ENCODE measurements at places on chromosomes 5 and 9.

DNA sequence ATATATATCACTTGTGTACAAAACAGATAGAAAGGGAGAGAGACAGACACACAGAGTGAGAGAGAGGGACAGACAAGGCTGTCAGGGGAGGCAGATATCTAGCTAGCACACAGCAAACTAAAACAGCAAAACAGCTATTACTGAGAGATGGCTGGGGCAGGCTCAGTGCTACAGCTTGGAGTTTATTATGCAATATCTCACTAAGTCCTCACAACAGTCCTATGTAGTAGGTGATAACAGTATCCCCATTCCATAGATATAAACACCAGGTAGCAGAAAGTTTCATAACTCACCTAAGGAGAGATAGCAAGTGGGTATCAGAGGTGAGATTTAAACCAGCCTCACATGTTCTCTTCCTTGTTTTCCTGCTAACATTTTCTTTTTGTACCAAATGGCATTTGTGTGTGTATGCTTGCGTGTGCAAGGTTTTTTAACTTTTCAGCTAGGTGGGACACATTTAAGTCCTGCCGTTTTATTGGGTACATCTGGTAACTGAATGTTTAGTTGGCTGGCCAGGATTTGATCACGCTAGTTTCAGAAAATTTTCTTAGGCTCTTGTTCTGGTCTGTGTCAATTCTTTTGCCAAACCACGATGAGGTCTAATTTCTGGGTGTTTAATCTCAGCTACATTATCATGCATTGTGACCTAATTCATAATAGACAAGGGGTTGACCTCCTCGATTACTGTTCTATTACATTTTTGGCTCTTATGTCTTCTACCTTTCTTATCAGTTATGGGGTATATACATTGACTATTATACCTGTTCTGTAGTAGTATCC lies 105.1 kb downstream of the LMNB1 start:
- DNase-seq: no peak

GRCh38 chr5:159104759-159105144 lies 5.0 kb upstream of the EBF1 start:
- DNase-seq: no peak

DNA sequence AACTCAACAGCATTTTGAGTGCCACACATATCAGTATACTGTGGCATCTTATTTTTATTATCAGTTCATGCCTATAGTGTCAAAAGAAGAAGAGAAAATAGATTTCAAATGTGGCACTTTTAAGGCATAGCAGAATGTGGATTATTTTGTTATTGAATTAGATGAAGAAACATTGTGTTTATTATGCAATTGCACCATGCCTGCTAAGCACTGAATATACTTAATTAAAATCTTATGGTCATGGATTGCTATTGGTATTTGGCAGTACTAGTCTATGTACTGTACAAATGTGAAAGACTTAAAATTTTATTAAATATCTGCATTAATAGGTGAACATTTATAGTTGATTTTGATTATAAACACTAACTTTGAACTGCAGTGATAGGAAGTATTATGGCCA lies 128.8 kb downstream of the FER start:
- peak; percentile 70 for DNase-seq

DNA sequence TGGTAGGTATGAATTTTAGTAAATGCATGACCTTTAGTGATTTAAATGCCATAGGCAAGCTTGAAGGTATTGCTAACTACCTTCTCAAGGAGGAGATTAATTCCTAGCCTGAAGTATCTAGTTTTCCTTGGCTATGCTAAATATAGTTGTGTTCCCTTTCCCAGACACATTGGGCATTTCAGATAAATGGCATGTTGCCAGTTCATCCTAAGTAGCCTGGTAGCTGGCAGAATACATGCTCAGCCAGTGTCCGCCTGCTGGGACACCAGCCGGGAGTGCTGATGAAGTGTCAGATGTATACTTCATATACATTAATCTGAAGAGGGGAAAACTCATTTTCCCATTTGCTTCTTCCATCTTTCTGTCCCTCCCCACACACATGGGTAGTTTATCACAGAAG lies 196.9 kb downstream of the MAST4 start:
- no peak for DNase-seq

- DNase-seq: no peak
Measured at GRCh38 chr5:126137891-126138280, 285.3 kb upstream of the GRAMD2B start.

DNA sequence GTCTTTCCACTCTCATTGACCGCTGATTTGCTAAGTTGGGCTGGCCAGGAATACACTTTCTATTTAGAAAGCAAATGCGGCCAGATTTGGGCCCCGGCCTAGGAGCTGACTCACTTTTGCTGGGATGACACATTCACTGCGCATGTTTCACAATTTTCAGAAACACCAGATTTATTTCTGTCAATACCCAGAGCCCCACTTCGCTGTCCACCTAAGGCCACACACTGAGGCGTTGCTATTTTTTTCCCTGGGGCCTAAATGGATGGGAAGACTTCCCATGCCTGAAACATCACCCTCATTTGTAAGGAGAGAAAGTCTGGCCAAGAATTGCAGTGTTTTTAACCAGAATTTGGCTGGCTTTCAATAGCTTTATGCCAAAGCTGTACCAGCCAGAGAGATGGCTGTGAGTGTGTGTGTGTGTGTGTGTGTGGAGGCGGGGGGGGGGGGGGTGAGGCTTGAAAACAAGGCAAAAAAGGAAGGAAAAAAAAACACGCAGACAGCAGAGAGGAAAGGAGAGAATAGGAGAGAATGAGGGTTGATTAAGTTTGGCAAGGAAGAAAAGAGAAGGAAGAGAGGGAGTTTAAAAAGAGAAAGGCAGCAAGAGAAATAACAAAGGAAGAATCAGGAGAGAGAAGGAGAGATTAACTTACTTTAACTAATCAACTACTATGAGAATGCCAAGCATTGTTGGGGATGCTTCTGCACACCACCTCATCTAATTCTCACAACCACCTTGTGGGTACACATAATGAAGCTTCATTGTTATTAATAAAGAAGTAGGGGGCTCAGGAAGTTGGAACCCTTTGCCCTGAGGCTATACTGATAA lies 261.4 kb upstream of the KLF4 start:
- DNase-seq: peak; percentile 100

GRCh38 chr5:142998316-142999020 lies 228.3 kb downstream of the ARHGAP26 start:
- DNase-seq: no peak

DNA sequence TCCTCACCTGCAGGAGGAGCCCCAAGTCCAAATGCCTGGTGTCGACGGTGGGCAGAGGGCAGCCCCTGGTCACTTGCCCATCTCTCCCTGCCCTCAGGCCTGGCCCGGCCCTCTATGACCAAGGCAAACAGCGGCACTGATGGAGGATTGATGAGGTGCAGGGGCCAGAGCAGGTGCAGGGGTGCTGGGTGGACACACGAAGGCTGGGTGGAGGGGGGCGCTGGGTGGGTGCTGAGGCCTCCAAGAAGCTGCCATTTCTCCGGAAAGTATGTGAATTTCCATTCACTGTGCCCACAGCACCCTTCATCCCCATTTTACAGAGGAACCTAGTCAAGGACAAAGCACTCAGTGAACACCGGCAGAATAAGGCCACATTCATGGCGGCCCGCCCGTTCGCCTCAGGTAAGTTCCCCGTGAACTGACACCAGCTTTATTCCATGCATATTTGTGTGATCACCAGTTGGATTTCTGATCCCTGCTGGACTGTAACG lies 143.8 kb upstream of the PPP1R26 start:
- DNase-seq: no peak

- peak; percentile 94 for DNase-seq
Measured at GRCh38 chr5:159549046-159549445, 218.8 kb upstream of the IL12B start.

DNA sequence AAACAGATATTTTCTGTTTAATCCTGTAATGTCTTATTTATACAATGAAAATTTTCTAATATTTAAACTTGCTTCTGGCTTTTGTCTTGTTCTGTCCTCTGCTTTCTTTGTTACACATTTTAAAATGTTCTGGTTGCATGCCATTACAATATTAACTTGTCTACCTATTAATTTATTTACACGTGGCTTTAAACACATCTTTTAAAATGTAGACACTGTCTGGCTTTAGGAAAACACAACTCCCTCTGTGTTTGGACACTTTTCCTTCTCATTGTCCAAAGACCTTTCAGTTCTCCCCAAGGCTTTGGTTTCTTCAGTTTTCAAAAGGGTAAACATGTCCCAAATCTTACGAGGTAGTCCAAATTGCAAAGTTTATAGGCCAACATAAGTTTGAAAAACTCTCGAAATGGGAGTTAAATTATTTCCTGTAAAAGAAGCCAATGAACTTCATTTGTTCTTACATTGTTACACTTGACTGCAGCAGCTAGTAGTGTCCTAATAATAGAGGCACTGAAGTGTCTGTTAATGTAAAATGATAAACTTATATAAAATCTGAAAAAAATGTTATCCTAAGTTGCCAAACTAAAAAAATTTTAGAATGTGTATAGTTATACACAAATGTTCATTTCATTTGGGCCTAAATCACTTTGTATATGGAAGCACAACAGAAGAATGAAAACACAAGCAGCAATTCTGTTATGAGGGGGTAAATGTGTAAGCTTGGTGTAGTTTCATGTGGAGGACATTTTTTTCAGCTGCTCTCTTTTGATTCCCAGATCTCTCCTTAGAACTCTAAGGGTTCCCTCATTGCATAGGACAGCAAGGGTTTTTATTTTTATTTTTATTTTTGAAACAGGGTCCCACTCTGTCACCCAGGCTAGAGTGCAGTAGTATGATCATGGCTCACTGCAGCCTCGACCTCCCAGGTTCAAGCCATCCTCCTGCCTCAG lies 53.8 kb downstream of the ALDH1A1 start:
- no peak for DNase-seq

DNA sequence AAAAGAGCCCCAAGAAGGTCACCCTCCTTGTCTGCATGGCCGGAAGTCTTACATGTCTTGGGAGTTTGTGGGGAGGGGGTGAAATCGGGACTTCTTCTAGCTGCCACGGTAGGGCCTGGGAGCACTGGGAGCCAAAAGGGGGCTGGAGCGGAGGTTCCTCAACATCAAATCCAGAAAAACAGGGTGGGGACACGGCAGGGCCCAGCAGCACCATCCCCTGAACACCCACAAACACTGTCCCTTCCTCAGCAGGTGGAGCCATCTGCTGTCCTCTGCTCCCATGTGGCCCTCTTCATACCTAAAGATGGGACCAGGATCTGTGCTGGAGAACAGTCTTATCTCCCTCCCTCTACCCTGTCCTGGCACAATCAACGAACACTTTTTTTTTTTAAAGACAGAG lies 2.7 kb downstream of the TERT start:
- DNase-seq: no peak

- no peak for DNase-seq
Measured at GRCh38 chr9:122109035-122109813, 16.1 kb upstream of the TTLL11 start.

GRCh38 chr5:463952-464351 lies 21.0 kb downstream of the EXOC3 start:
- DNase-seq: no peak

- DNase-seq: no peak
Measured at GRCh38 chr5:5422819-5423515, 490 bp downstream of the ICE1 start.

GRCh38 chr9:26650325-26650724 lies 242.3 kb downstream of the CAAP1 start:
- DNase-seq: no peak

- no peak for DNase-seq
Measured at GRCh38 chr9:136364942-136365774, 1.6 kb upstream of the DNLZ start.

GRCh38 chr9:6960777-6961176 lies 203.0 kb downstream of the KDM4C start:
- DNase-seq: no peak

GRCh38 chr5:112647428-112647827 lies 90.3 kb upstream of the APC start:
- no peak for DNase-seq

- DNase-seq: no peak
Measured at GRCh38 chr9:129422843-129423192, 198.1 kb downstream of the C9orf50 start.

DNA sequence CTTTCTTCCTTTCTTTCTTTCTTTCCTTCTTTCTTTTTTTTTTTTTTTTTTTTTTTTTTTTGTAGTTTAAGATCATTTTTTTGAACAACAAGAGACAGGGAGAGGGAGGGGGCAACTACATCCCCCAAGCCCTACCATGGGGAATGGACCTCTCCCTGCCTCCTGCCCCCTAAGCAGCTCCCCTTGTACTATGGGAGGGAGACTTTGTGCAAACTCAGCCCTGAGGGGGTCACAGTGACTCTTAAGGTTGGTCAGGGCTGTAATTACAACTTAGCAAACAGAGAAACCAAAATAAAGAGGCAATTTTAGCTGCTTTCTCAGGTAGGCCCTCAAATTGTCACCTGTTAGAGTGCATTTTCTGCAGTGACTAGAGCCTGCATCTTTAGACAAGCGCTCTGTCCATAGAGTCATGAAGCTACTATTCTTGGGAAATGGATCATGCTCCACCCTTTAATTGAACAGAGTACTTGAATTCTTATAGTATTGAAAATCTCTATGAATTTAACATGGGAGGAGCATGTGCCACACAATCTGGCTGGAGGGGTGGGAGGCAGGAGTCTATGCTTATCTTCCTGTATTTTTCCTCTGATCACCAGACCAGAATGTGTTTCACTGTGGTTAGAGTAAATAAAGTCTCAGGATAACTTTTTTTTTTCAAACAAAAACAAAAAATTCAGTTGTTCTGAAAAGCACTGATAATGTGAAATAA lies 24.3 kb upstream of the PIK3R1 start:
- no peak for DNase-seq

DNA sequence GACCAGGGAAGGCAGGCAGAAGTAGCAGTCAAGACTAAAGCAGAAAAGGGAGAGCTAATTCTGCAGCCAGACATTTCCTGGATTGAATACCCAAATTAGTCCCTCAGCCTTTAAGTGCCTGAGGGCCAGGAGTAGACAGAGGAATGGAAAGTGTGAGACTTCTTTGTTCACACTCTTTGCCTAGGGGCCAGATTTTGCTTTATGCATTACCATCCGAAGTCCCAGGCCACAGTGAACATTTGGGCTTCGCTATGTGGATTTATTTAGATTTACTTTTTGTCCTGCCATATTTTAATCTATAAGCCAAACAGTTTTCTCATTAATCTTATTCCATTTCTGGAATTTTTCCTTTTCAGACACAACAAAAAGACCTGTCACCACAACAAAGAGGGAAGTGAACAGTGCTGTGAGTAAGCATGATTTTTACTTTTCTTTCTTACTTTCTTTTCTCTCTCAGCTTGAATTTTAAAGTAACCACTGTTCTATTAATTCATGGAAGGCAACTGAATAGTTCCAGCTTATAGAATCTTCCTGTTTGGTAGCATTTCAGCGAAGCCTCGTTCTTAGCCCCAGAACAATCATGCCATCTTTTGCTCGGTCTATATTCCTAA lies 52.6 kb downstream of the PDCD1LG2 start:
- DNase-seq: no peak

GRCh38 chr5:23440703-23441102 lies 66.7 kb upstream of the PRDM9 start:
- no peak for DNase-seq

DNA sequence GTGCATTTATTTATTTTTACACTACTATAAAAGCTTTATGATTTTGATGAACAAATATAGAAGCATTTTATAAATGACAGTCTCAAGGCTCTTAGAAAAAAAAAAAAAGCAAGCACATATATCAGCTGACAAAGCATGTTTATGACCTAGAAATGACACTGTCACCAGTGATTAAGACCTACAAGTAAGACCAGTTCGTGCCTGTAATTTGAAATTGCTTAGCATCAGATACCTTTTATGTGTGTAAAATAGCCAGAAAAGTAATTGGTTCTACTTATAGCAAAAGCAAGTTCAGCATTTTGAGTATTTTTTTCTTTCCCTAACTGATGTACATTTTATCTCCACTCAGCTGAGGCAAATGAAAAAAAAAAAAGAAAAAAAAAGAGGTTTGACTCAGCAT lies 808.4 kb downstream of the CDH18 start:
- DNase-seq: no peak

GRCh38 chr5:34550964-34551363 lies 105.2 kb upstream of the RAI14 start:
- no peak for DNase-seq
